ENCODE measurements at places on chromosomes 5 and 9.

DNA sequence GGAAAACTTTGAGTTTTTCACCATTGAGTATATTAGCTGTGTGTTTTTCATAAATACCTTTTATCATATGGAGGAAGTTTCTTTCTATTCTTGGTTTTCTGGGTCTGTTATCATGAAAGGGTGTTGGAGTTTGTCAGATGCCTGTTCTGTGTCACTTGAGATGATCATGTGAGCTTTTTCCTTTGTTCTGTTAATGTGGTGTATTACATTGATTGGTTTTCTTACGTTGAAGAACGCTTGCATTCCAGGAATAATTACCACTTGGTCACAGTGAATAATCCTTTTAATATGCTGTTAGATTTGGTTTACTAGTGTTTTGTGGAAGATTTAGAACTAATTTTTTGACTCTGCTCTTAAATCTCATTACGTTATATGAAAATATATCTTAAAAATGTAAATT lies 7.8 kb downstream of the PLEKHG4B start:
- DNase-seq: no peak

GRCh38 chr9:70367305-70367930 lies 47.0 kb downstream of the KLF9 start:
- DNase-seq: no peak

- DNase-seq: peak; percentile 72
Measured at GRCh38 chr5:95842854-95843544, 20.5 kb upstream of the GLRX start.

DNA sequence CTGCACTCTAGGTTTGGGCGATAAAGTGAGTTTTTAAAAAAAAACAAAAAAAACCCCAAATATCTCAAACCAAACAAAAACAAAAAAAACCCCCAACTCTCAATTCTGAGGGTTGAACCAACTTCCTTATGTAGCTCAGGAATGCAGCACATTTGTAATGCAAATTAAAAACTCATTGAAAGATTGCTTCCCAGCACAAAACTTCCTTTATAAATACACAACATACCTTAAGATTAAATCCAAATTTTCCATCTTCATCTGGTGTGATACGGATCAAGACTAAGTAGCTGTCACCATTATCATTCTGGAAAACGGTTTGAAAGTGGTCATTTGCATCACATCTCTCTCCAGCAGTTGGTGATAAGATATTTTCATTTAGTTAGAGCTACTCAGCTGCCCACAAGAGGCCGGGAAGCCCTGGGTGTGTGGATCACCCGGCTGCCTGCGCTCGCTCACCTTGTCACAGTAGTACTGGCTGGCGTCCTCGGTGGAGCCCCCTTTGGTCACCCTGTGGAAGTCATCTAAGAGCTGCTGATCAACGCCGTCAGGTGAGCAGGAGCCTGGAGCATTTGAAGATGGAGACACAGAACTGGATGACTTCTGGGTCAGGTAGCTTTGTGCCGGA lies 88.2 kb downstream of the PTPN3 start:
- no peak for DNase-seq

DNA sequence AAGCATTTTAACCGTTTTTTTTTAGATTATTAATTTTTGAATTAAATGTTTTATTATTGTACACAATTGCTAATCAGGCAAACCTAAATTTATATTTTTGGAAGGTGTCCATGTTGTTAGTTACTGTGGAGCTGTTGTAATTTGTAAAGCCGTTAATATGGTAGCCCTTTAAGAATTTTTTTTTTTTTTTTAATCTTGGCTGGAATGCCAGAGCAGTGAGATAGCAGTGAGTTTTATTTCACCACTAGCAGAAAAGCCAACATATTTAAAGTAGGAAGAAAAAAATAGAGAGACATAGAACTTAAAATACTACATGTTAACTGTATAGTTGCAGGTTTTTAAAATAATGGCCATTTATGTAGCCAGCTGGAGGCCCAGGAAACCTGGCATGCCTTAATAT lies 35.3 kb upstream of the RNF20 start:
- DNase-seq: no peak
